ENCODE measurements at places on chromosomes 12 and 14. TPM values are rescaled to one million over a fixed set of nuclear protein-coding genes. Genes with fewer than 3 reads are reported as not detected.

- DNase-seq, result no peak
These were observed 170.7 kb upstream of the E2F7 start for GRCh38 chr12:77236066-77236465.

DNA sequence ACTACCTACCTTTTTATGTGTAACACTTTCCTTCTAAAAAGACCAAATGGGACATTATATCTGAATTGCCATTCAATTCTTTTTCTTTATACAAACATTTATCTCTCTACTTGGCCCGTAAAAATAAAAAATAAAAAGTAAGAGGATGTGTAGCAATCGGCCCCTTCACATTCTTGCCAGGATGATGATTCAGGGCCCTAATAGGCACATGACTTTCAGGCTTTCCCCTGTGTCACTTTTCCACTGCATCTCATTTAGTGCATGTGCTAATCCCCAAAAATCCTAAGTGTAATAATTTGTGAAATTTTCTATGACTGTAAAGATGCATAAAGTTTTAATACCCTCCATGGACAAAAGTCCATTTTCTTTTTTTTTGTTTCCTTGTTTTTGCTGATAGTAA, 23.0 kb upstream of the ATP2B1 start:
- no peak for DNase-seq

DNA sequence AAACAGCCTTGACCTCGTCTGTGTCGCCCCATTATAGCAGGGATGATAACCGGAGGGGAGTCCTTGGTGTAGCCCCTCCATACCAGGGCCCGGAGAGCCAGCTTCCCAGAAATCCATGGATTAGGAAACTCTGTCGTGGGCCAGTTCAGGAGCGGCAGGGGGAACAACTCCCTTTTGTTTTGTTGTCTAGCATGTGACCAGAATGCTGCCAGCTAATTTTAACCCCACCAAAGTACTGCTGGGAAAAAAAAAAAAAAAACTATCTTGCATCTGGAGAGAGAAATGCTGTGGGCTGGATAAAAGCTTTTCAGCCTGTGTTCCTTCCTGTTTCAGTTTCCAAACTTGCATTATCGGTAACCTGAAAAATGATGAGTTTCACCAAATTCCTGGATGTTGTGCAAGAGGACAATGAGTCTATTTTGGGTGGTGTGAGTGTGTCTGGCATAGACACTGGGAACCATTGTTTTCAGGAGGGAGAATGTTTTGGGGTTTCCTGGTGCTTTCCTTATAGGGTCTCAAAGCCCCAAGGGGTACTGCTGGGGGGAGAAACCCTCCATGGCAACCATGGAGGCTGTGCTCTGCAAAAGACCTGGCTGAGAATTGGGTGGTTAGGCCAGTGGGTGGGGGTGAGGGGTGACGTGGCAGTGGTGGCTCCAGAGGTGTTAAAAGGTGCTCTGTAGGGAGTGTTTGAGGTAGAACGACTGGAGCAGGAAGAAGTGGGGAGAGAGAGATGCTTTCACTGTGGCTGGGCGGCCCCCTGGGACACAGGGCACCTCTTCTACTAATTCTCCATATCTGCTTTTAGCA, 14.9 kb upstream of the IRF2BPL start:
- no peak for DNase-seq

- DNase-seq, result no peak
These were observed 19.9 kb downstream of the HRK start for GRCh38 chr12:116861320-116861719.

GRCh38 chr14:85542623-85543022, 12.7 kb downstream of the FLRT2 start:
- DNase-seq, result no peak

GRCh38 chr12:107760207-107760808, 629 bp downstream of the PRDM4 start:
- DNase-seq, result peak; percentile 23

- no peak for DNase-seq
These were observed 270.3 kb downstream of the FBXL14 start for GRCh38 chr12:1324099-1324498.

DNA sequence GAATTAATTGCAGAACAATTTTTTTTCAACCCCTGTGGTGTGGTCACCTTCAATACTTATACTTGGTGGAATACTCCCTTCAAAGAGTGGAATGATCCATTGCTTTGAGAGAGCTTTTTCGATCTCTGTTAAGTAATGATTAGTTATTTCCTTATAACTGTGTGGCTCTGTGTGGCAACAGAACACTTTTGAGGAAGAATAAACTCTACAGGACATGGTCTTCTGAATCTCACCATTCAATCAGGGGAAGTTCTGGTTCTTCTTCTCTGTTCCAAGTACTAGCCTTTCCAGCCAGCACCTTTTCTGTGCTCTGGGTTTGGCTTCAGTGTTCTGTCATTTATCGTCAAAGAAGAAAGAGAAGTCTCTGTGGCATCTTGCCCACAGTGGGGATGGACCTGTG, 369.2 kb downstream of the ZFP36L1 start:
- no peak for DNase-seq

DNA sequence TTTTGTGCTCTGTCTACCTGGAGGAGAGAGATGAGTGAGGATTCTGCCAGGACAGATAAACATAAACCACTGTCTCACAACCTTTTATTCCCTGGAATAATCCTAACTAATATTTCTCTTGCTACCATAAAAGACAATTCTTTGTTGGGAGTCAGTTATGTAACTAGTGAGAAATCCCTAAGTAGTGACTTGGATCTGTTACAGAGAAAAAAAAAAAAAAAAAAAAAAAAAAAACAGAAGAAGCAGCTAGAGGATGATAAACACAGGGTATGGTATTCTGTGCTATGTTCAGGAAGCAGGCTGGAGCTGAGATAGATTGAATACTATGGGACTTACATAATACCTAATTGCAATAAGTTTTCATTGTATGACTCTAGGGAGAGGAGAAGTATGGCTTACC, 178.7 kb downstream of the CNTN1 start:
- DNase-seq, result no peak

DNA sequence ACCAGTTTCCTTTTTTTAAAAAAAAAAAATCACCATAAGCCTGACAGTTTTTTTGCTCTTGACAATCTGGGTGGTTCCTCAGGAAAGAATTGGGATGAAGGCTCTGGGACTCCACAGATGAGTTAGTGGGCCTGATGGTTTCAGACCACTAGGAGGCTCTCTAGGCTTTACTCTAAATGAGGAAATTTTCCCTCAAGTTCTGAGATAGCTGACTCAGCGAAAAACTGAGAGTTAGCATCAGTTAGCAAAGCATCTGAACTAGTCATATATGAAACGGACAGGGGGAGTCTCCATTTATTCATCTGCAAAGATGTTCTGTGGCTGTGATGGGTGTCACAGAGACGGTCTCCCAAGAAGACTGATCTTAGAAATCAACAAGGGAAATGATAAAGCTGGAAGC, 314.3 kb upstream of the OR4E1 start:
- DNase-seq, result no peak

DNA sequence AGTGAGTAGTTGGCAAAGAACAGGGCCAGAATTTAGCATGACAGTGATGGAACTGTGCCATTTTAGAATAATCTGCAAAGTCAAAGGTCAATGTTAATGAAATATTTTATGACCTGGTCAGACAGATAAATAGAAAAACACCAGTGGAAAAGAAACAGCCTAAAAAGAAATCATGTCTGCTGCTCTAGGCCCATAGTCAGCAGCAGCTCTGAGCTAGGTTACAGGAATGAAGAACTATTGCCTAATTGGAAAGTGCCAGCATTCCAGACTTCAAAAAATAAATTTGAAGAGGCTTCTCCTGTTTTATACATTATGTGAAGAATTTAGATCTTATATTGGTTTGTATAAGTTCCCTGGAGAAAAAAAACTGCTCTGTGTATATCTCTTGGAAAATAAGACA, 9.8 kb downstream of the NPC2 start:
- no peak for DNase-seq

GRCh38 chr12:131682510-131682895, 28.4 kb upstream of the SFSWAP start:
- DNase-seq, result no peak

DNA sequence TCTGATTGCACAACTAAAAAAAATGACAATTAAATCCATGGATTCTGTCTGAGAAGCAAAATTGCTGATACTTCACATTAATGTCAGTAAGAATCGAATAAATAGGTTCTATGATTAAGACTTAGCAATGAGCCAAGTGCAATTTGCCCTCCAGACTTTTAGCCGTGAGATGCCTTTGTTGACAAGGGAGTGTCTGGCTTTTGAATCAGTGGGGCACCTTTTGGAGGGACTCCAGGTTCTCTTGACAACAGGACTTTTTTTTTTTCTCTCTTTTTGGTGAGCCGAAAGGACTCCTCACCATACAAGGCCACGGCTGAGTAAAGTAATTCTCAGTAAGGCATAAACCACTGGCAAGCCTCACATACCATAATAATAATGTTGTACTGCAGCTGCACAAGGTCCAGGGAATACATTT, 4.7 kb upstream of the MDM1 start:
- DNase-seq, result peak; percentile 74

DNA sequence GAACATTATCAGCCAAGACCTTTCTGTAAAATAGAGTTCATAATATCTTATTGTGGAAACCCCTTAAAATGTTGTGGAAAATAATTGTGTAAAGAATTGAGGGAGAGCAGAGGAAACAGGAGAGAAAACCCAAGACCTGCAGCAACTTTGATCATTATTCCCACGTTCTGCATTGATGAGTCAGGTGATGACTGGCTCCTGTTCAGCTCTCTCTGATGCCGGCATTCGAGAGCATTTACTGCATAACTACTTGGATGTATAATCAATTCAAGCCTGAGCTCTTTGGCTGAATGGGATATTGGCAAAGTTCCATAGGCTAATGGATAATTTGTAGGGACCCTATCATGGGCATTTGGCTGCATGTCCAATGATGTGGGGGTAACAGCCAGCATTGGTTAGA, 176.3 kb upstream of the ARID2 start:
- no peak for DNase-seq

DNA sequence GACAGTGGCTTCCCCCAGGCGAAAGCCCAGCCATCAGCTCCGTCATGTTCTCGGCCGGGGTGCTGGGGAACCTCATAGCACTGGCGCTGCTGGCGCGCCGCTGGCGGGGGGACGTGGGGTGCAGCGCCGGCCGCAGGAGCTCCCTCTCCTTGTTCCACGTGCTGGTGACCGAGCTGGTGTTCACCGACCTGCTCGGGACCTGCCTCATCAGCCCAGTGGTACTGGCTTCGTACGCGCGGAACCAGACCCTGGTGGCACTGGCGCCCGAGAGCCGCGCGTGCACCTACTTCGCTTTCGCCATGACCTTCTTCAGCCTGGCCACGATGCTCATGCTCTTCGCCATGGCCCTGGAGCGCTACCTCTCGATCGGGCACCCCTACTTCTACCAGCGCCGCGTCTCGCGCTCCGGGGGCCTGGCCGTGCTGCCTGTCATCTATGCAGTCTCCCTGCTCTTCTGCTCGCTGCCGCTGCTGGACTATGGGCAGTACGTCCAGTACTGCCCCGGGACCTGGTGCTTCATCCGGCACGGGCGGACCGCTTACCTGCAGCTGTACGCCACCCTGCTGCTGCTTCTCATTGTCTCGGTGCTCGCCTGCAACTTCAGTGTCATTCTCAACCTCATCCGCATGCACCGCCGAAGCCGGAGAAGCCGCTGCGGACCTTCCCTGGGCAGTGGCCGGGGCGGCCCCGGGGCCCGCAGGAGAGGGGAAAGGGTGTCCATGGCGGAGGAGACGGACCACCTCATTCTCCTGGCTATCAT, 663 bp downstream of the PTGER2 start:
- DNase-seq, result no peak

DNA sequence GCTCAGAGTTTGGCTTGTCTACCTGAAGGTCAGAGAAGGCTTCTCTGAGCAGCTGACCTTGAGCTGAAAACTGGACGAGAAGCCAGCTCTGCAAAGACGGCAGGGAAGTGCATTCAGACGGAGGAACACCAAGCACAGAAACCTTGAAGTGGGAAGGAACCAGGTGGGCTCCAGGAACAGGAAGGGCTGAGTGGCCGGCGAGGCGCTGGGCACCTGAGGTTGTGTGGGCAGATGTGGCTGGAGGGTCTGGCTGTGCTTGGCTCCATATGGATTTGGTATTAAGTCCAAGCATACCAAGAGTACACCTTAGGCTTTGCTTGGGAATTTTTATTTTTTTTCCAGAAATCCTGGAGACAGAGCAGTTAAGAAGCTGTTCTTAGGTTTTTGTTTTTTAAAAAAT, 130.6 kb downstream of the SCARB1 start:
- DNase-seq, result no peak

GRCh38 chr14:27608377-27608776, 1010.5 kb upstream of the NOVA1 start:
- DNase-seq, result no peak

DNA sequence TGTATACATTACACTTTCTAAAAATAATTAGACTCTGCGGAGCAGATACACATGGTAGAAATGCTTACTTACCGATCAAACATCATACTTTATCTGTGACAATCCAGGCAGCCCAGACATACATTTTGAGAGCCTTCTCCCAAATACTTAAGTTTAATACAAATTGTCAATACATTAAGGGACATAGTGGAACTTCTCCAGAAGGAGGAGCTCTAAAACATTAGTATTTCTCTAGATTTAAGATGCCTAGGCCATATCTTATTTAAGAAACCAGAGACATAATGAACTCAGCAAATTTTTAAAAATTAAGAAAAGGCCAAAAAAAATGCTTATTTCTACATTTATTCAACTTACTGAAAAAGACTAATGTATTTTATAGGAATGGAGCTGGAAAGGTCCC, 16.1 kb downstream of the ACSM4 start:
- no peak for DNase-seq

- no peak for DNase-seq
These were observed 10.5 kb downstream of the EVL start for GRCh38 chr14:100075681-100076080.

GRCh38 chr12:43444940-43445564, 107.0 kb downstream of the ADAMTS20 start:
- DNase-seq, result peak; percentile 16

GRCh38 chr14:52244997-52245396, 22.5 kb upstream of the PTGDR start:
- DNase-seq, result no peak

DNA sequence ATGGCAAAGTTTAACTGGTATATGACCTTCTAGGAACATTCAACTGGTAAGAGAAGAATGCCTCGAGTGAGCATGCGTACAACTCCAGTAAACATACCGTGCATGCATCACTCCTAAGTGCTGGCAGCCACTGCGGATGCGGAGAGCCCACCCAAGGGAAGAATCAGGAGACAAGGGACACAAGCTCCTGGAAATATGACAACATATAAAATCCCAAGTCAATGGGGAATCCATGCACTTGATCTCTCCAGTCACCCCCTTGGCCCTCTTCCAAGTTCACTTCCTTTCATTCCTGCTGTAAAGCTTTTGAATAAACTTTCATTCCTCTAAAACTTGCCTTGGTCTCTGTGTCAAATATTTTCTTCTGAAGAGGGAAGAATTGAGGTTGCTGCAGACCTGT, 168.7 kb upstream of the TMCC3 start:
- no peak for DNase-seq

GRCh38 chr12:130394906-130395305, 57.2 kb downstream of the PIWIL1 start:
- DNase-seq, result no peak

- DNase-seq, result no peak
These were observed 340.2 kb downstream of the SEC23A start for GRCh38 chr14:38762845-38763244.

The IFNG-AS1 gene
- total RNA-seq, result not detected

The CPM gene
- total RNA-seq, result 68.4 TPM

The FITM1 gene
- total RNA-seq, result 2.0 TPM

The BAZ1A gene
- total RNA-seq, result 31.5 TPM

The PTPRO gene
- 0.55 TPM for total RNA-seq

The C12orf56 gene
- 2.1 TPM for total RNA-seq

The GON7 gene
- 17.4 TPM for total RNA-seq

The RTN1 gene
- 121 TPM for total RNA-seq

The ETFBKMT gene
- total RNA-seq, result 3.6 TPM

The HSPA2 gene
- 59.9 TPM for total RNA-seq

The RIPK3 gene
- 1.9 TPM for total RNA-seq

The CLEC4A gene
- 1.1 TPM for total RNA-seq

All from prostate gland (tissue), 2 donors.